ENCODE measurements at places on chromosomes 7 and 10.

- DNase-seq: peak; percentile 76
Measured at GRCh38 chr7:25025218-25025671, 45.3 kb upstream of the OSBPL3 start.

GRCh38 chr7:16069998-16070397 lies 351.3 kb downstream of the CRPPA start:
- no peak for DNase-seq

DNA sequence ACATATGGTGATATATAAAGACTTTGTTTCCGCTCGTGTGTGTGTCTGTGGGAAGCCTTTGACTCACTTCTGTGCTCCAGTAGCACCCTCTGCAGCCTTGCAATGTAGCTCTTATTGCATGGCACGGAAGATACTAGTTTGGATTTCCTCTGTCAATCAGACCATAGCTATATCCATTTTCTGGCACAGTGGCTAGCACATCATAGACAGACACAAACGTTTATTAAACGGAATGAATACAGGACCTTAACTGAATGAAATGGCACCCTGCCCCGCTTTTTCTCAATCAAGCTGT lies 124.0 kb upstream of the PTPN20 start:
- peak; percentile 63 for DNase-seq

DNA sequence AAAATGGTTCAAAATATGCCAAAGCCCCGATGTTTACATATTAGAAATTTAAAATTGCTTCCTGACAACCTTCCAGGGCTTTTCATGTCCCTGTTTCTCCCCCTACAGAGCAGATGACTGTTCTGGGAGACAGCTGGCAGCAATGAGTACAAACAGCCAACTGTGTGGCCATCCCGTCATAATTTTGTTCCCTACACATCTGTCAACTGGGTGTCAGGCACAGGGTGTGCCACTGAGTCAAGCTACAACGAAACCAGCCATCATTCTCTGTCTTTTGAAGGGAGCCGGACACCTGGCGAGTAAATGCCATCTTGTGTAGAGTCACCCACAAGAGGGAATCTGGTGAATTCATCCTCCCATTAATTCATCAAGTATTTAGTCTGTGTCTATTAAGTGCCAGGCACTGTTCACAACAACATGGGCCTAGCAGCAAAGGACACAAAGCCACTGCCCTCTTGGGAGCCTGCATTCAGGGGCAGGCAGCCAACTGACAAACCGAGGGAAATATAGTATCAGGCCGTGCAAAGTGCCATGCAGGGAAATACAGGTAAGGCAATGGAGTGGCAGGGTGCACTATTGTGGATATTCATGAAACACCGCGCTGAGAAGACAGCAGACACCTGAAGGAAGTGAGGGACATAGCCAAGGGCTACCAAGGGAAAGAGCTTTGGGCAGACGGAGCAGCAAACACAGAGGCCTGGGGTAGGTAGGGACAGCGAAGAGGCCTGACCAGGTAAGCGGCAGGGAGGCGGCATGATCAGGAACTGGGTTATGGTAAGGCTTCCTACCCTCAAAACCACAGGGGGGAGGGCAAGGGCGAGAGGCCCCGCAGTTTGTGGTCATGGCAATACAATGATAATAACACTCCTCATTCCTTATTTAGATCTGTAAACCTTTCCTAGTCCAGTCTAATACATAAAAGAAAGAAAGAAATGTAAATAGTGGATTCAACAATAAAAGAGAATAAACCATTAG lies 213.6 kb downstream of the FAM107B start:
- DNase-seq: peak; percentile 9

GRCh38 chr7:970744-971143 lies 4.6 kb downstream of the COX19 start:
- no peak for DNase-seq

GRCh38 chr10:119465085-119465484 lies 77.4 kb downstream of the RGS10 start:
- DNase-seq: no peak

- DNase-seq: no peak
Measured at GRCh38 chr7:4809091-4809591, 33.7 kb downstream of the AP5Z1 start.

GRCh38 chr7:66553001-66553400 lies 75.7 kb upstream of the KCTD7 start:
- no peak for DNase-seq
